ENCODE measurements at places on chromosomes 7 and 10.
A peak's percentile ranks its signal among the peaks of the same experiment; 100 is the strongest.

- no peak for DNase-seq
Measured at GRCh38 chr7:155917836-155918430, 105.7 kb upstream of the SHH start.

DNA sequence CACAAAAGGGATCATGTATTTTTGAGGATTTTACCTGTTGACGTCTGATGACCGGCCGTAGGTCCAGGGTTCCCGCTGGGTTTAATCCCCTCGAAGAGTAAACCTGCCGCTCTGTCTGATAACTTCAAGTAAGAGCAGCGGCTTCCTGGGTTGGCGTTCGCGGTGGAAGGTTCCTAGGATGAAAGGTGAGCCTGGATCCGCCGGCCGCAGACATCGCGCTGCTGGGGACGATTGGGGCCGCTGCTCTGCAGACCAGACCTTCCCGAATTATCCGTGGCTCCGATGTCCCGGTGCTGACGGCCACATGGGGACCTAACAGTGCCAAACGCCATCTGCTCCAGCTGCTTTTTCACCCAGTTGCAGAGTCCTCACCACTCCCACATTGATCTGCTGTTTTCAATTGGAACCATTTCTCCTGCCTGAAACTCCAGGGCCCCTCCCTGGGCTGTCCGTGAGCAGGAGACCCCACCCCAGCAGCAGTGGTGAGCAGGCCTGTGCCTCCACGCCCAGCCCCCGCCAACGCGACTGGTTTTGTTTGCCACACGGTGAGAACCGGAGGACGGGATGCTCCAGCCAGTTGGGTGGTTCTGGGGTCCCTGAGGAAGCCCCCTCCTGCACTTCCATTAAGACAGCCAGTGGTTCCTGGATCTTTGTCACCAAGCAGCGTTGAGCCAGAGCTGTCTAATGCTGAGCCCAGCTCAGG lies 12.2 kb upstream of the AP5Z1 start:
- no peak for DNase-seq

GRCh38 chr10:21347043-21347784 lies 178.3 kb downstream of the SKIDA1 start:
- DNase-seq, result no peak

- DNase-seq, result no peak
Measured at GRCh38 chr10:68813559-68813958, 13.8 kb upstream of the STOX1 start.

DNA sequence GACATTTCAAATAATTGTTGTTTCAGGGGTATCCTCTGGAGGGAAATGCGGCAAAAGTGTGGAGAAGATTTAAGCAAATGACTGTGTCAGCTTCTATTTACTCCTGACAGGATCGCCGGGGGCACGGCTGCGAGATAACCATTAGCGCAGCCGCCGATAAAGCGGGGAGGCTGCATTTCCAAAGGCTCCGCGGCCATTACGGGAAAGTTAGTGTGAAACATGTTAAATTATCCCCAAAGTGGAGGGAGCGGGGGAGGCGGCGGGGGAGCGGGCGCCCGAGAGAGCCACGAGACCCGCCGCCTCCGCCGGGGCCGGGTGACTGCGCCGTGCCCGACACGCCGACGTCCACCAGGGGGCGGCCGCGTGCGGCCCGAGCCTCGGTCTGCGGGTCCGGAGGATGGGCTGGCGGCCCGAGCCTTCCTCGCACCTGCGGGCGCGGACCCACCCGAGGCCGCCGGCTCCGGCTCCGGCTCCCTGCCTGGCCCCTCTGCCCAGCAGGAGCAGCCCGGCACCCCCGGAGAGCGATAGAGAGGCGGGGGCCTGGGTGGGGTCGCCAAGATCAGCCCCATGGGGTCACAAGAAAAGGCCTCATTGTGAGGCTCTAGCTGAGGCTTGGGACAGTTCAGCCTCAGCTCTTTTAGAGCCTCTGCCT lies 74.4 kb upstream of the PAX2 start:
- peak; percentile 58 for DNase-seq

DNA sequence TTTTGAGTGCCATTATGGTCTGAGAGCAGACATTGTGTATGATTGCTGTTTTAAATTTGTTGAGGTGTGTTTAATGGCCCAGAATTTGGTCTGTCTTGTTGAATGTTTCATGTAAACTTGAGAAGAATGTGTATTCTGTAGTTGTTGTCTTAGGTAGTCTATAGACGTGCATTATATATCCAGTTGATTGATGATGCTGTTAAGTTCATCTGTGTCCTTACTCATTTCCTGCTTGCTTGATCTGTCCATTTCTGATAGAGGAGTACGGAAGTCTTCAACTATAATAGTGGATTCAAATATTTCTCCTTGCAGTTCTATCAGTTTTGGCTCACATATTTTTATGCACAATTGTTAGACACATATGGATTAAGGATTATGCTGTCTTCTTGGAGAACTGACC lies 16.0 kb downstream of the PTPN12 start:
- DNase-seq, result no peak

DNA sequence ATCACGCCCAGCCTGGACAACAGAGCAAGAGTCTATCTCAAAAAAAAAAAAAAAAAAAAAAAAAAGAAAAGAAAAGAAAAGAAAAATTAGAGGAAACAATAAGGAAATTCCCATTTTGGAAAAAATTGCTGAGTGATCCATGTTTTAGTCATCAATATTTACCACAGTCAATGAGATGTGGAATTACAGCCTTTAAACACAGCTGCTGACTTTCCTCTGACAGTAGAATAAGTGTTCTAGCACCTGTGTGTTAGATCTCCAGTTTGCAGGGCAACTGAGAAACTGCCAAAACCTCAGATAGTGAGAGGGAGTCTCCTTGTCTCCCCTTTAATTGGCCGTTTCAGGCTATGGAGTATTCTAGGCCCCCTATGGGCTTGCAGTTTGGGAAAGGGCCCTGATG lies 520.1 kb downstream of the KCNMA1 start:
- DNase-seq, result no peak

DNA sequence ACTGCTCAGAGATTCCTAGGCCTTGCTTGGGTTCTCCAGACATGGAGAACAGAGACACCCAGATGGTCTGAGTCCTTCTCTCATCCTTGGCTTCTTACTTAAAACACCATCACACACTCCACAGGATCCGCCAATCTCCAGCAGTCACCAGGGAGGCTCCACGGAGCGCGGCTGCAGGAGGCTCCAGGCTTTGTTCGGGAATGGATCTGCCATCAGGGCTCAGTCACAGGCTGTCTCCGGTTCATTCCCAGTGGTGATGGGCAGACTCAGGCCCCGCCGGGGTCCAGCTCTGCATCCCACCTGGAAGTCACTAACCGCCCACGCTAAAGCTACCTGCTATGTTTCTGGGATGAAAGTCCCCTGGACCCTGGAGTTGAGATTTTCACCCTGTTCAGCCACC lies 312.9 kb downstream of the TCERG1L start:
- no peak for DNase-seq

- no peak for DNase-seq
Measured at GRCh38 chr10:103837370-103838069, 17.9 kb downstream of the SH3PXD2A start.

DNA sequence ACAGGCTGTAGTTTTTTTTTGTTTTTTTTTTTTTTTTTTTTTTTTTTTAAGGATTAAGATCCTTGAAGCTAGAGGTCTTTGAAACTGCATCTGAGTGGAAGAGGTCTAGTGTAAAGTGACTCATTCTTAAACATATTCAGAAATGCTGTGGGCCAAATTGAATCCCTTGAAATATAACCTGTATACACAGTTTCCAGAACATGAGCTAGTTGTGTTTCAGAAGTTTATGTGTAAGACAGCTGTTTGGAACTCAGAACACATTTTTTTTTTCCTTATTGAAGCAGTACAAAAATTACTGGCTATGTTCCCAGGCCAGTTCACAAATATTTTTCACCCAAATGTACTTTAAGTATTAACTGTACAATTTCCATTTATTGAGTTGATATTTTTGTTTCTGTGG lies 67.9 kb downstream of the PPP1R9A start:
- DNase-seq, result no peak
